Right renal pelvis (tissue), 4 donors: ENCODE measurements at places on chromosomes 2 and 18.
A peak's percentile ranks its signal among the peaks of the same experiment; 100 is the strongest.

GRCh38 chr2:73896362-73897239 is 3.8 kb downstream of the ACTG2 start:
- DNase-seq = no peak

DNA sequence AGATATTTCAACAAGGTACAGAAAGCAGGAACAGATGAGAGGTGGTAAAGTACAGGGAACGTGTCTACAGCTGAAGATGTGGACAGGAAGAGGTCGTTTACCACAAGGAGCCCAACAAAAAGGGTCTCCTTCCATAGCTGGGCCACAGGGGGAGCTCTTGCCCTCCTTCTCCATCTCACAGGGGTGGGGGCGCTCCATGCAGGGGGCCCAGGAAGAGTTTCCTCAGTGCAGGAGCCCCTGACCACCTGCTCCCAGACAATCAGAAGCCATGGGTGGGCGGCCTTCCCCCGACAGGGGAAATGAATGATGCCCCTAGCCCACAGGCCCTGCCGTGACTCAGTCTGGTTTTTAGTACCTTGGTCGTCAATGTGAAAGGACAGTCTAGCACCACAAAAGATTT is 163.6 kb upstream of the ZNF516 start:
- DNase-seq = no peak

GRCh38 chr18:9673296-9674251 is 34.5 kb upstream of the RAB31 start:
- no peak for DNase-seq

GRCh38 chr18:31774962-31775361 is 14.3 kb upstream of the SLC25A52 start:
- DNase-seq = no peak

DNA sequence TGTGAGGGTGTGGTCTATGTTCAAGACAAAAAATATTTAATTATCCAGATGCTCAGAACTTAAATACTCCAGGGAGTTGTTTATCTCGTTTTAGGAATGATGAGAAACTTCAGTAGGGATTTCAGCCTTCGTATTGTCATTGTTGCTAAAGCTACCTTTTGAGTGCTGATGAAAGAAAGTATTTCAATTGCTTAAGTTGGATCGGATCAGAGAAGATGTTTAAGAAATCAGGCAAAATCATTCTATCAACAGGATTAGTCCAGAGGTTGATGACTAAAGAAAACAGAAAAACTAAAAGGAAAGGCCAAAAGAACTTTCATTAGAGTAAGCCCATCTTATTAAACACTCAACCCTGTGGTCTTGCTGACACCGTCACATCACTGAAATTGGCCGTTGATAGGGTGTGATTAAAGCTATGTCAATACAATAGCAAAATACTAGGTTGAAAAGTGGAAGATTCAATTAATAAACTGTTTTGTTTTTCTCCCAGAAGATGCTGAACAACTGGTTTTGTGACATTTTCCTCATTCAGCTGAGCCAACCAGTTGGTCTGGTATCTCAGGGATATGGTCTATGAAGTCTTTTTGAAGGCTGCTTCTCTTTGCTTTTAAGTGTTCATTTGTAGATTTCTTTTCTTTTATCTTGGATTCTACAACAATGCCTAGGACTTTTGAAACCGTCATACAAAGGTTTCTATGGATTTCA is 551.7 kb downstream of the SLC4A3 start:
- DNase-seq = no peak

- DNase-seq = no peak
These were observed 4.4 kb upstream of the ATG16L1 start for GRCh38 chr2:233247116-233247515.

GRCh38 chr2:165002638-165003037 is 47.3 kb upstream of the SLC38A11 start:
- DNase-seq = no peak

DNA sequence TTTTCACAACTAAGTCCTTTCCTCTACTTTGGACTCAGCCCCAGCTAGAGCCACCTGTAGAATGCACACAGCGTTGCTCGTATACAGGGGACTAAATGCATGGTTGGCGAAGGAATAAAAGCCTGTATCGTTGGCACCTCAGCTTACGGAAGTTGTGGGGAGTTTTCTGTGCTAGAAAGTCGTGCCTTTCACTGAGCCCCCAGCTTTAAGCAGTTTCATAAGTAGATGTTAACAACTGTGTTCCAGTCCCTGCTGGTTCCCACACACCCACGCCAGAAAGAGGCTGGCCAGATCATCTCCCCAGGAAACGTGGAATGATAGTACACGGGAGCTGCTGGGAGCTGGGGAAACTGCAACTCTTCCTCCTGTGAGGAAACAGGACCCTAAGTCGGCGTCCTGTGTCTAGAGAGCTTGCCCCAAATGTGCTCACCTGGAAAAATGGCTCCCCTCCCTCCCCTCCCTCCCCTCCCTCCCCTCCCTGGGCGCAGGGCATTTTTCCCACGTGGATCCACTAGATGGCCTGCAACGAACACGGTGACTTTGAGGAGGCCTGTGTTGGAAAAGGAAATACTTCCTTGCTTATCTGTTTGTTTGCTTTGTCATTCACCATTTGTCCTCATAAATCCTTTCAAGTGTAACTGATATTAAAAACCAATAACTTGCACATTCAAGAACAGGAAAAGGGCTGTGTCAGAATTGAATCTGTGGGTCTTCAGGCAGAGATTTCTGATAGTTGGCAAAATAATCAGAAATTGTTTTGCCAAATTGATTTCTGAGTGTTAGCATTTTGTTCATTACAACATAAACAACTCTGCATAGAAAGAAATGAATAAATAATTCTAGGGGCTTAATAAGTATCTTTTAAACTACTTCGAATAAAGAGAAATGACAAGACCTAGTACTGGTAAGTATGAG is 43.9 kb upstream of the RFX8 start:
- peak; percentile 52 for DNase-seq

DNA sequence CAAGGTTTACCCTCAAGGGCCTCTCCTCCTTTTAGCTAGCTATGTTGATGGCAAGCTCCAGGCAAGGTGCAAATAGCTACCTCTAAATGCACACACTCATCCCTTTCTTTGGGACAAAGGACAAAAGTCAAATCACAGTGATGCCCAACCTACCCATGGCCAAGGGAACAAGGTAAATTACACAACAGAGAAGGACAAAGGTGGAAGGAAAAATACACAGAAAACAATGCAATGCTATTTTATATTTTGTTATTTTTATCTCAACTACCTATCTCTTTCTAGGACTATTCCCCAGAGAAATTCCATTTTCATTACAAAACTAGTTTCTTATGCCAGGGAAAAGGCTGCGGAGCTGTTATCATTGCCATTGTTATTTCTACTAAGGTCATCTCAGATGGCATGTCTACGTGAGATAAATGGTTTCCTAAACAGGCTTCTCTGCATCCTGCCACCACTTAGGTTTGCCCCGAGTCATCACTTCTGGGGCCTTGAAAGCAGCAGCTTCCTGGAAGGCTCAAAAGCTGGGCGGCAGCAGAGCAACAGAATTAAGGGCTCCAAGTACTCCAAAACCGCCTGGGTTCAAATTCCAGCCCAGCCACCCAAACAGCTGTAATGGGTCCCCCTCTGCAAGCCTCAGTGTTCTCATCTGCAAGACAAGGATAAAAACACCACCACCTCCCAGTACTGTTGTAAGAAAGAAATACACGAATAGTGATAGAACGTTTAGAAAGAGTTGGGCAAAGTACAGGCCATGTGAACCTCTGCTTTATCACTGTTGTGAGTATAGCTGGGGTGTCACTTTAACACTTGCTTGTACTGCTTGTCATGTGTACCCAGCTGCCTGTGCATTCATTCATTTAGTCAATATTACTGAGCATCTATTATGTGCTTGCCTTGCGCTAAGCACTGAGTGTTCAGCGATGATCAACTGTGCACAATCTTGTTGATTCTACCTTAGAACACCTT is 20.9 kb downstream of the BCL2 start:
- DNase-seq = no peak

- no peak for DNase-seq
These were observed 335.3 kb upstream of the SMIM21 start for GRCh38 chr18:75762758-75763157.

- DNase-seq = no peak
These were observed 9.4 kb upstream of the CTLA4 start for GRCh38 chr2:203858176-203858575.

GRCh38 chr2:202780514-202781021 is 91.0 kb downstream of the ICA1L start:
- DNase-seq = no peak

GRCh38 chr2:119009110-119009509 is 67.1 kb downstream of the MARCO start:
- no peak for DNase-seq

DNA sequence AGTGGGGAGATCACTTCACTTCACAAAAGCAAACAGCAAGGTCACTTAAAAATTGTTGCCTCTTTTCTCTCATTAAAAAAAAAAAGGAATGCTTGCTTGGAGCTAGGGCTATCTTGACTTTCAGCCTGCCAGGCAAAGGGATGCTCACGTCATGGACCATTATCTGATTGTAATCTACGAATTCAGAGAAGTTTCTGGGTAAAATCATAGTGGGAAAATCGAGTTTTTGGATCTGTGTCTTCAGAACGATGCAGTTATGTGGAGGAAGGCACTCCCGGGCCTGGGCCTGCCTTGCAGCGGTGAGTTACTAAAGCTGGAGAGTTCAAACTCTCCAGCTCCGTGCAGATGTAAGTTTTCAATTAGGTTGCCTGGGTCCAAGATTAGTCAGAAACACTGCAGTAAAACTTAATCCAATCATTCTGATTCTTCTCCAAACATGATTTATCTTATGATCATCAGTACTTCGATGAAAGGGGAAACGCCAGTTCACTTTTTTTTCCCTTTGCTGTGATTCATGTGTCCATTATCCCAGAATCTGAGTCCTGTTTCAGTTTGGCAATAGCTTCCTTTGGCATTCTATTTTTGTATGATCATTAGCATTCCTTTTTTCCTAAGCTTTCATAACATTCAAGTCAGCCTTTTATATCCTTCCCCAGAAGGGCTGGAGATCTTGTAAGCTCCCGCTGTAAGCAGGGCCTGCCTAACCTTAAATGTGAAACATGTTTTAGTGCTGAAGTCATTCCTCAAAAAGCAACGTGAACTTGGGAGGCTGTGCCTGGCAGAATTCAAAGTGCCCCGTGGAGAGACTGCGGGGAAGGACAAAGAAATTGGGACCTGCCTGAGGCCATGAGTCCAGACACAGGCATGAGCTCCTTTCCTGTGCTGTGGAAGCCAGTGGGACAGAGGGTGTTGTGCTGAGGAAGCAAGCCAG is 119.3 kb upstream of the TWIST2 start:
- no peak for DNase-seq

GRCh38 chr2:180660881-180661685 is 319.3 kb upstream of the UBE2E3 start:
- DNase-seq = no peak

GRCh38 chr2:156803243-156803642 is 367.1 kb downstream of the GPD2 start:
- DNase-seq = no peak

- no peak for DNase-seq
These were observed 166.1 kb downstream of the LAMA1 start for GRCh38 chr18:6951336-6952090.

GRCh38 chr18:66066191-66066590 is 315.4 kb downstream of the CDH7 start:
- DNase-seq = no peak

- no peak for DNase-seq
These were observed 38.4 kb upstream of the FRZB start for GRCh38 chr2:182904844-182905243.

DNA sequence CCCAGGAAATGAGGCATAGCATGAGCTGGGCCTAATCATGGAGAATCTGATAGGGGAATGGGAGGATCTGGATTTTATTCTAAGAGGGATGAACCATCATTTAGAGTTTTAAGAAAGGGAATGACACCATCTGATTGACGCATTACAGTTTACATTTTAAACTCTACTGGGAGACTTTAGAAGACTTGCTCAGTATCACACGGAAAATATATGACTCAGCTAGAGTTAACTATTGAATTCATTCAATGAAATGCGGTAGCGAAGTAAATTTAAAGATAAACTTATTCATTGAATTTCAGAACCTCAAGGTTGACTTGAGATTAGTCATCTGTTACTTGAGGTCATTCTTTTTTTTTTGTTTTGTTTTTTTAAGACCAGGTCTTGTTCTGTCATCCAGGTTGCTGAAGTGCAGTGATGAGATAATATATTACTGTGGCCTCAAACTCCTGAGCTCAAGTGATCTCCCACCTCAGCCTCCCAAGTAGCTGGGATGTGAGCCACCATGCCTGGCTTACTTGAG is 25.0 kb downstream of the MC4R start:
- no peak for DNase-seq

DNA sequence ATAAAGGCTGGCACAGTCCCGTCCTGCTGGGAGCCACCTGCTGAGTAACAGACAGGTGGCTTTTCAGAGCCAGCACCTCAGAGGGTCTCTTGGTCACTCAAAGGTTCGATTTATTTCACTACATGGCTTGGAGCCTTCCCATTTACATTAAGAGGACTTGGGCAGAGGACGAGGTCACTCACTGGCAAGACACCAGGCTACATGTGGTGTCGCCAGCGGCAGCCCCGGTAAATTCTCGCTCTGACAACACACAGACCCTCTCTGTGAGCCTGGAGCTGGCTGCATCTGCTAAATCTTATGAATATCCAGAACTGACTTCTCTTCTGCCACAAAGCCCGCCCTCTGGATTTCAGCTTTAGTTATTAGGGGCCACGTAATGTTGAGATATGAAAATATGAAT is 254.7 kb downstream of the VAPA start:
- DNase-seq = no peak

DNA sequence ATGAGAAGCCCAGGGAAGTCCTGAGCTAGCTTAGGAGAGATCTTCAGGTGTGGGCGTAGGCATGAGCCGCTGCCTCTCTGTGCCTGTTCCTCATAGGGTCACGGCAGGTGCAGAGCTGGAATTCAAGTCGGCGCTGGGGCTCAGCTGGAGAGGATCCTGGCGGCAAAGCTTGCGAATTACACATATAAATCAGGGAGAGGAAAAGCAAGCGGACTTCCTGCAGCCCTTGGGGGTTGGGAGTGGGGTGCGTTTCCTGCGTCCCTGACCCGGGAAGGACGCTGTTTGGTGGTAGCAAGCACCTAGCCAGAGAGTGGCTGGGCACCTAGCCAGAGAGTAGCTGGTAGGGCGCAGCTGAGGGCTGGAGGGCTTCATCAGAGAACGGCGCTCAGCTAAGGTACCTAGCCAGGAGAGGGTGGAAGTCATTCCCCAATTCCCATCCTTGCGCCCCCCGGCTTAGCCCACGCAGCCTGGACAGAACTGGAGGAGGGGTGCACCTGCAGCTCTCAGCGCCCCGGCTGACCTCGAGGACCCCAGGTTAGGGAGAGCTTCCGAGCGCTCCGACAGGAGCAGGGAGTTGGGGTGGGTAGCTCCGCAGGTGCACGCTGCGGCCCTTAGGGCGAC is 459 bp upstream of the EFR3B start:
- DNase-seq = peak; percentile 54

DNA sequence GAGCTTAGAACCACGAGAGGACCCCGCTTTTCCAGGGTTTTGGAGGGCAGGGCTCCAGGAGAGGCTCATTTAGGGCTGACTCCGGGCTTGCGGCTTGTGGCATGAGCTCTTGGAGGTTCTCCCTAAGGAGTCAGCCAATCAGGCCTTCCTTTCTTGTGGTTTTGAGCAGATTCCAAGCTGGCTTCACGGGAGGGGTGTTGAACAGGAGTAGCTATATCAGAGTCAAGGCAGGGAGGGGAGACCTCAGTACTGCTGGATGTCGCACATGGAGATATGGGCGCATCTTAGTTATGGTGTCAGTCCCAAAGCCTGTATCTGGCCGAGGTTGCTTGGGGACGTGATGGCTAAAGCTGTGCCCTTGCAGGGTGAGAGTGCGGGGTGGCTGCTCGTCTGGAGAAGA is 98.6 kb downstream of the AGAP1 start:
- no peak for DNase-seq
